ENCODE measurements at places on chromosomes 1 and 21.
A peak's percentile ranks its signal among the peaks of the same experiment; 100 is the strongest.

- peak; percentile 70 for DNase-seq
These were observed 62.5 kb downstream of the ASH1L start for GRCh38 chr1:155499953-155500639.

DNA sequence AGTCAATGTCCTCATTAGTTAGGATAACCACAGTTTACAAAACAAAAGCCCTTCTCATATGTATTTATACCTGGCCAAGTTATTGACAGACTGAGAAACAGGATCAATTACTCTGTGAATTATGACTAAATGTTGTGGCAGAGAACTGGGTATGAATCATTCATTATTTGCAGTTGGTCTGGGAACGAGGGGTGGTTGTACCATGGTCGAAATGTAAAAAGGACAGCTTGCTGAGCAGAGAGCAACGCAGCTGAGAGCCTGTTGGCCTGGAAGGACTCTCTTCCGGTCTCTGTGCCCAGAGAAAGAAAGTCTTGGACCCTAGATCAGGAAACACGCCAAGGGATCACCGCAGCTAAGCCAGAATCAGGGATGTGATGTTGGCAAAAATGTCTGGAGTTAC lies 169.6 kb downstream of the DISC1 start:
- DNase-seq = no peak

- no peak for DNase-seq
These were observed 40.4 kb downstream of the SLC35D1 start for GRCh38 chr1:67013573-67013972.

DNA sequence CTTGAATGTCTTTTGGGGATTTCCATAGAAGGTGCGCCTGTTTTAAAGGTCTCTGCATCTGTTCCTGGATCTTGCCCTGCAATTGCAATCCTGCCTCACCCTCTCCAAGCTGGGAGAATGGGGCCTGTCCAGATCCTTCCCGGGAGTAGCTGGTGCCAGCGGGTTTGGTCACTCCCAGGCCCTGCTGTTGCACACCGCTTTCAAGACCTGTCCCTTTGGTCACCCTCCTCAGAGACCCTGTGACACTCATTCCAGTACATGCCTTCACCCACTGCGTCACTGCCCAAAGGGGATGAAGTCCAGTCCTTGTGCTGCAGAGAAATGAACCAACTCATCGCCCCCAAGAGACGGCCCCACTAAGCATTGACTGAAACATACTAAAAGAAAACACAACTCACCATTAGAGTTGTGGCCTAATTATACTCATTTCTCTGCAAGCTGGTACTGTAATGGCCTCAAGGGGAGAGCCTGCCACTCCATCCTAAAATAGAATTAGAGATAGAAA lies 1.9 kb upstream of the IRF2BP2 start:
- no peak for DNase-seq

GRCh38 chr1:247298701-247299100 lies 33.0 kb downstream of the ZNF496 start:
- DNase-seq = no peak

- no peak for DNase-seq
These were observed 12.5 kb downstream of the HAO2 start for GRCh38 chr1:119380983-119381662.

GRCh38 chr1:162568802-162569201 lies 7.3 kb downstream of the UAP1 start:
- DNase-seq = no peak

GRCh38 chr21:32424674-32425073 lies 12.2 kb downstream of the EVA1C start:
- no peak for DNase-seq

DNA sequence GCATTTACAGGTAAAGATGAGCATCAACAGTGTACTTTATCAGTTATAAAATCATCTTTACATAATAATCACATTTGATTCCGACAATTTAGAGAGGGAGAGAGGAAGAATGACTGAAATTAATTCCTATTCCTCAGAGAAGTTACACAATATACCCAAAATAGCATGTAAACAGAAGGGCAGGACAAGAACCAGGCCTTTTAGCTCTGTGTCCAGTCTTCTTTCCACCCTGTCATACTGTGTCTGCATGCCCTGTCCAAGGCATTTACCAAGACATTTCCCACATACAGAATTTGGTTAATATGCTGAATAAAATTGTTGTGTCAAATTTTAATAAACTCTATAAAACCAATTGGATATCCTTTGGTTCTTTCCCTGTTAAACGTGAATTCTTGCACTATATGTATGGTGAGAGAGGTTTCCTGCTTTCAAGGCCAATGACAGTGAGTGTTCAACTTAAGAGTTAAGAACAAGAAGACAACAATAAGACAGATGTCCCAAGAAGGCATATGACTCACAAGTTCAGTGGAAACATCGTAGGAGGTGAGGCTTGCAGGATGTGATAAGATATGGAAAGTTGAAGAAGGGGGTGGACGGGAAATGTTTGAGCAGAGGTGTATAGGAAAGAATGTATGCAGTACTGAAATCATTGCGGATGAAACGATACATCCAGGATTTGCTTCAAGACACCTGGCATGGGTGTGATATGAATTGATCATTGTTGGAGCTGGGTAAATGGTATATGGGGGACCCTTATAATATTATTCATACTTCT lies 20.8 kb downstream of the LRRC8B start:
- DNase-seq = no peak

DNA sequence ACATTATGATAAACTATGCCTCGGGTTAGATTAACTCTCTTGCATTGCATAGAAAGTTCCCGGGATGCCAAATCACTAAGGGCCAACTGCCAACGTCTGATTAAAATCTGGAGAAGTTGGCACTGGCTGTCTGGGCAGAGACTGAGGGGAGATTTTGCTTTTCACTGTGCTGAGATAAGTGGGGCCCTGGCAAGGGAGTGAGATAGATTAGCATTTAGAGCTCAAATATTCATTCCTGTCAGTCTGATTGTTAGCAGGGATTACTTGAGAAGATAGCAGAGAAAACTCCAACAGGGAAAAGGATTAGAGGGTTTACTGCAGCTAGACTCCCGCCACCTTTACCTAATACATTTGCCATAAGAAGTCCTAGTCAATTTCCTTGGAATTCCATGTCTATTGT lies 714.1 kb upstream of the CHRM3 start:
- no peak for DNase-seq

DNA sequence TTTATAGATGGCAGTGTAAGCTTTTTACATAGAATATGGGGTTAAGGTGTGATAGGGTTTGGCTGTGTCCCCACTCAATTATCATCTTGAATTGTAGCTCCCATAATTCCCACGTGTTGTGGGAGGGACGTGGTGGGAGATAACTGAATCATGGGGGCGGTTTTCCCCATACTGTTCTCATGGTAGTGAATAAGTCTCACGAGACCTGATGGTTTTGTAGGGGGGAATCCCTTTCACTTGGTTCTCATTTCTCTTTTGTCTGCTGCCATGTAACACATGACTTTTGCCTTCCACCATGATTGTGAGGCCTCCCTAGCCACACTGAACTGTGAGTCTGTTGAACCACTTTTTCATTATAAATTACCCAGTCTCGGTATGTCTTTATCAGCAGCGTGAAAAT lies 290.3 kb upstream of the B3GALT2 start:
- peak; percentile 27 for DNase-seq

DNA sequence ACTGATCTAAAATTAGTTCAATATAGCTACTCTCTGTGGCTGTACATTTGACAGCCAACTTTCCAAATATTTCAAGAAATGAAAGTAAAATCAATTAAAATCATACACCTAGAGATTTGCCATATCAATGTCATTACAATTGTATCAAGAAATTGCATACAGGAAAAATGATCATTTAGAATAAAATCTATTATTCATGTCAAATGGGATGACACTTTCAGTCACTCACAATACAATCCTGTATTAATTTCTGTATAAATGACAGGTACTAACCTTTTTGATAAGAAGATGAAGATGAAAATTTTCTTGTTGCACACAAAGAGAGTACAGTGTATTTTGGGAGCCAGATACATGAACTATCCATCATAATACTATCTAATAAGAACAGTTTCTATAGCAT lies 1588.9 kb upstream of the PRMT6 start:
- DNase-seq = no peak

DNA sequence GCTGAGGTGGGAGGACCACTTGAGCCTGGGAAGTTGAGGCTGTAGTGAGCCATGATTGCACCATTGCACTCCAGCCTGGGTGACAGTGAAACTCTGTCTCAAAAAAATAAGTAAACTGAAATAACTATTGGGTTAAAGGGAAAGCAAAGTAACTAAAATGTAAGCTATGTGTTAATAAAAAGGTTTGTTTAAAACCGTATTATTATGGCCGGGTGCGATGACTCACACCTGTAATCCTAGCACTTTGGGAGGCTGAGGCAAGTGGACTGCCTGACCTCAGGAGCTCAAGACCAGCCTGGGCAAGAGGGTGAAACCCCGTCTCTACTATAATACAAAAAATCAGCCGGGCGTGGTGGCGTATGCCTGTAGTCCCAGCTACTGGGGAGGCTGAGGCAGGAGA lies 27.0 kb downstream of the NVL start:
- DNase-seq = no peak

GRCh38 chr1:195577748-195578147 lies 1030.5 kb downstream of the KCNT2 start:
- no peak for DNase-seq

DNA sequence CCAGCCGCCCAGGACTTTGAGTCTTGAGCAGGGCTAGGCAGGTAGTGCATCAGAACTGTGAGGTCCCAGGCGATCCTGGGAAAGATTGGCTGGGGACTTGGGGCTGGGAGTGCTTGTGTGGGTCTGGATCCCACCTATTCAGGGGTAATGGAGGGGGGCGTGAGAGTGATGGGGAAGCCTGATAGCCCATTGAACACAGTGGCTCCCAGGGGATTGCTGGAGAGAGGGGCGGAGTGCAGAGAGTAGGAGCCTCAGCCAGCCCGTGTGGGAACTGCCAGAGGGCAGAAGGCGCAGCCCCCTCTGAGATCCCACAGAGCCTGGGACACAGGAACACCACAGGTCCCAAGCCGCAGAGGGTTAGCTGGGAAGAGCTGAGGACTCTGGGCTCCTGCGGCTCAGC lies 19.3 kb upstream of the PDZK1IP1 start:
- DNase-seq = no peak

GRCh38 chr1:145708063-145708462 lies 895 bp upstream of the PDZK1 start:
- DNase-seq = no peak

DNA sequence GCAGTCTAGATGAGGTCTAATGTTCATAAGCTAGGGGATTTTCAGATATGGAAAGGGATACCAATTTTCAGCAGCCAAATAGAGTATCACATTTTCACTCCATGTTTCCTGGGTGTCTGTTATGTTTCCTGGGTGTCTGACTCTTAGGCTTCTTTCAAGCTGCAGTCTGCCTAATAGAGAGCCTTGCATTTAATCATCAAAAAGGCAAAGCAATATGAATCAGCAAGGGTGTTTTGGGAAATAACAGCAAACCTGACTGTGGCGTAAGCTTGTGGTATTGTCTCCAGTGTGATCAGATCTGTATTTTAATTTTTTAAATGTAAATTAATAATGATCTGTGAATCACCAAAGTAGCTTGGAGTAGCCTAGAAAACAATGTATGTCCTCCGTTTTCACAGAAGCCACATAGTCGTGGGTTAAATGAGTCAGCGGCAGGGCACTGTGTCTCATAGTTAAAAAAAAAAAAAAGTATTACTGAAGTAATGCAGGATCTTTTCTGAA lies 10.4 kb downstream of the LGALS8 start:
- DNase-seq = no peak

GRCh38 chr1:3645247-3645646 lies 4.7 kb downstream of the WRAP73 start:
- DNase-seq = no peak

- DNase-seq = no peak
These were observed 74.0 kb downstream of the SYT6 start for GRCh38 chr1:114079596-114080190.

DNA sequence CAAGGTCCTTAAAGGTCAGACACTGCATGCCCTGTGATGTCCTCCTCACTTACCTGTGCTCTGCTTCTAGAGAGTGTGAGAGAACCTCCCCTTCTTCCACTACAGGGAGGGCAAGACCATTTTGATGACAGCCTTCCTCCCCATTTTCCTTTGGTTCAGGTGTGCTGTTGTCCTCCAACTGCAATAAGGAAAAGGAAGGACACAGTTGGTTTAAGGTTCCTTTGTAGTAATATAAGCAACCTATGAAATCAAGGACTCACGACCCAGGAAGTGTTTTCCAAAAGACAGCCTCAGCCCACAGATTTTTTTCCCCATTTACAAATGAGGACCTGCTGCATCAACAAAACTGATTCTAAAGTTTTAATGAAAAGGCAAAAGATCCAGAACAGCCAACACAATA lies 6.6 kb upstream of the CCDC17 start:
- DNase-seq = no peak

DNA sequence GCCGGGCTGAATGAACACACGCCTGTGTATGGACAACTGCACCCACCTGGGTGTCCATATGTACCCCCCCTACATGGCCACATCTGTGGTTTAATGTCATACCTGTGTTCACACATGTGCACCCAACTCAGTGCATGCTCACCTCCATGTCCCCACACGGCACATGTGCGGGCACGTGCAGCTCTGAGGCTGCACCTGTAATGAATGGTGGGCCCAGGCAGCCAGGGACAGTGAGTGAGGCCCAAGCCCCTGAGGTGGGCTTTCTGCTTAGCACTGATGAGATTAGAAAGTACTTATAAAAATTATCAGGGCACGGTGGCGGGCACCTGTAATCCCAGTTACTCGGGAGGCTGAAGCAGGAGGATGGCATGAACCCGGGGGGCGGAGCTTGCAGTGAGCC lies 42.5 kb upstream of the CSF3R start:
- DNase-seq = no peak

GRCh38 chr21:26756491-26757159 lies 88.6 kb downstream of the ADAMTS1 start:
- no peak for DNase-seq

- no peak for DNase-seq
These were observed 20.8 kb upstream of the JAK1 start for GRCh38 chr1:64986903-64987871.

- DNase-seq = no peak
These were observed 95.4 kb downstream of the LPAR3 start for GRCh38 chr1:84797603-84798002.

- no peak for DNase-seq
These were observed 25.9 kb upstream of the NID1 start for GRCh38 chr1:236090741-236091147.

GRCh38 chr1:107252271-107252670 lies 111.4 kb downstream of the NTNG1 start:
- DNase-seq = peak; percentile 28

DNA sequence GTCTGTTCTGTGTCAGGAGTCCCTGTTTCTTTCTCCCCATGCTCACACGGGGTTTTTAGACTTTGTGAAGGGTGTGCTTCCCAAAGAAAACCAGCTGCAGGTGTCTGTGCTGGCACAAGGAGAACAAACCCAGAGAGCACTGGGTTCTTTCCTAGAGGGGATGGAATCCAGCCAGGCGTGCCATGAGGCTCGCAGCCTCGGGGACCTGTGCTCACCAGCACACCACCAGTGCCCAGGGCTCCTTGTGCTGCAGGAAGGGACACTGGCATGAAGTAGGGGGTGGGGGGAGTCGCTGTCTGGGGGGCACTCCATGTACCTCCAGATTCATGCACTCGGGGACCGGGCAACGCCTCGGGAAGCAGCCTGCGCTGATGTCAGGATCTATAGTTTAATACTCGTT lies 57.9 kb downstream of the AGPAT3 start:
- no peak for DNase-seq
